ENCODE measurements at places on chromosomes 6 and 20. TPM values are rescaled to one million over a fixed set of nuclear protein-coding genes. Genes with fewer than 3 reads are reported as not detected.
A peak's percentile ranks its signal among the peaks of the same experiment; 100 is the strongest.

EYA2 gene
- not detected for total RNA-seq

TPD52L1 gene
- total RNA-seq, result 0.23 TPM

CTSA gene
- total RNA-seq, result 101 TPM

ATP9A gene
- 0.75 TPM for total RNA-seq

NHLRC1 gene
- 0.99 TPM for total RNA-seq

RALGAPB gene
- total RNA-seq, result 46.7 TPM

DNA sequence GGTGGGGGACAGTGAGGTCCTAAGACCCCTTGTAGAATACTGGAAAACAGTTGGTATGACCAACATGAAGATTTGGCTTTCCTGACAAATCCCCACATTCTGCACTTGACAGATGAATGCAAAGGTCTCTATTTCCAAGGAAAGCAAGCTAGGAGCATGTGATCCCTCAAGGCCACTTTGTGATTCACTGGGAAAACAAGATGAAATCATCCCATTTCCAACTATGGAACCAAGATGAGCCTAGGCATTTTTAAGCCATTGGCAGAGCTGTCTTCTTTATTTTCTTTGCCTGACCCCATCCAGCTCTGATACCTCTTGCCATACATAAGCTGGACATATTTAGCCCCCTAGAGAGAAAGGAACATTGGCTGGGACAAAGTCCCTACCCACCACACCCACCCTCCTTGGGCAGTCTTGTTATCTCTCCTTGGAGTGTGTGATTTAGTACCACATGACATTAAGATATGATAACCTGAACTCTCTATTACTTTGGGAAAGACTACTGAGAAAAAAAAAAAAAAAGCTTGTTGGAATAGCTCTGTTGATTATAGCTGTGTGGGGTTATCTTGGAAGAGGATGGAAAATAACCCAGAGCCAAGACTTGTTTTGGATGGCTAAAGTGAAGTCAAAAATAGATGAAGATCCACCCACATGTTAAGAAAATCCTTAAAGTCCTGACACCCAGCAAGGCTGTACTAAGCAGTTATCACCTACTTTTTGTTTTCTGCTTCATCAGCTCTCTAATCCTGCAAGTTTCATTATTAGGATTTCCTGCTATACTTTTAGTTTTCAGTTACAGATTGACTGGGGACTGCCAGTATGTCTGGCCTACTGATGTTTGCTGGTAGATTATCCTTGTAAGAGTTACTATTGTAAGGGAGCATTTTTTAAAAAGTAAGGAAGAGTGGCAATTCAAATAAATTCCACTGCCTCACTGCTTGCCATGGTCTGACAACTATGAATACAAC lies 90.1 kb upstream of the PREP start:
- no peak for DNase-seq

DNA sequence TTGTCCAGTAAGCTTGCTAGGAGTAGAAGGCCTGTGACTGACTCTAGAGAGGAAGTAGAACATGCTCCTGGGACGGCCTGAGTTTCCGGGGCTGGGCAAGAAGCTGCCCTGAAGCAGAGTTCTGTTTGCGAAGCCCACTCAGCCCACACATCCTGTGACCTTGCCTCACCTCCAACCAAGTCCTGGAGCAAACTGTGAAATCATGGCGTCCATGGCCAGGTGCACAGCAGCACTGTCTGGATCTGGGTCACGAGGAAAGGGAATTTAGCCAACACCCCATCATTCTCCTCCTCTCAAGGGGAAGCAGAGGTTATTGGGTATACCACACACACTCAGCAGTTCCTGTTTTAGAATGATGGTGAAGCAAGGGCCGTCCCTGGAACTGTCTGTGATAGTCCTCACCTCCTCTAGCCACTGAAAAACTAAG lies 87.5 kb downstream of the CRYBG1 start:
- DNase-seq, result peak; percentile 8

GRCh38 chr6:167933847-167934246 lies 63.6 kb upstream of the KIF25 start:
- no peak for DNase-seq

GRCh38 chr20:34369265-34369664 lies 6.2 kb downstream of the ITCH start:
- DNase-seq, result no peak

DNA sequence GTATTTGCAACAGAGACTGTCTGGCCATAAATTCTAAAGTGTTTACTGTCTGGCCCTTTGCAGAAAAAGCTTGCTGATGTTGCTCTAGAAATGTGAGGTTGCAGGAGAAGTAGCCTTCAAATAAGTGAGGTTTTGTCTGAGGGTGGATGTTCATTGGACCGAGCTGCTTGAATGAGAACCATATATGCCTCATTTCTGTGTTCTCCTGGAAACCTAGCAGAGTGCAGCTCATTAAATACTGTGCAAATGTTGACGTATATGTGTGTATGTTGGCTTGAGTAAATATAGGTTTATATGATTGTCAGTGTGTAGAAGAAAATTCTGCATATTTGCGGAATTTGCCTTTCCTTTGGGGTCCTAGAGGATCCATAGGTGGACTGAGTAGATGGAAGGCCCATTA lies 39.0 kb downstream of the CHMP4B start:
- DNase-seq, result no peak

GRCh38 chr6:38481211-38481836 lies 158.4 kb downstream of the BTBD9 start:
- DNase-seq, result no peak

- no peak for DNase-seq
Measured at GRCh38 chr20:43731927-43732326, 5.1 kb upstream of the GTSF1L start.

DNA sequence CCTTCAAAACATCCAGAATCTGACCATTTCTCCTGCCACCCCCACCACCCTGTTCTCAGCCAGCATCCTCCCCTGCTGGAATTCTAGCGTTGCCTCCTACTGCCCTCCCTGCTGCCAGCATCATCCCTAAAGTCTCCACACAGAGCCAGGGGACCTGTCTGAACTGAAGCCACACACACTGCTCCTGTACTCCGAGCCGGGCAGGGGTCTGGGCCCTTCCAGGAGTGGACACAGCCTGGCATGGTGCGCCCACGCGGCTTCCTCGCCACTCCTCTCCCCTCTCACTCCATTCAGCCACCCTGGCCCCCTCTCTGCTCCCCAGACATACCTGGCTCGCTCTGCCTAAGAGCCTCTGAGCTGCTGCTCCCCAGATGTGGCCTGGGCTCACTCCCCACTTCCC lies 155.5 kb downstream of the PREX1 start:
- no peak for DNase-seq

- DNase-seq, result no peak
Measured at GRCh38 chr20:59164686-59165391, 1.2 kb downstream of the ZNF831 start.

DNA sequence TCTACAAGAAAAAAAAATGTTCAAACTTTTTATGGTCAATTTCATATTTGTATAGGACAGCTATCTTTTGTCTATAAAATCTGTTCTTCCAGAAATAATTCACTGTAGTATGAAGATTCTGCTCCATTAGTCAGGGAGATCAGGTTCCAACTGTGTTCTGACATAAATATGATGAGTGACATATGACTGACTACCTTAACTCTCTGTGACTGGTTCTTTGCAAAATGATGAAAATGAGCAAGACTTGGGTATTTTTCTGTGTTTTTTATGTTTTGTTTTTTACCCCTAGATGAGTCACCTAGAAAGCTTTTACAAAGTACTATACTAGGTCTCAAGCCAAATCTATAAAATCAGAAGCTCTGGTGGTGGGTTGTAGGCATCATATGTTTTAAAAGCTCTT lies 229.6 kb downstream of the MMUT start:
- DNase-seq, result no peak

GRCh38 chr6:35600659-35601125 lies 88.0 kb upstream of the TULP1 start:
- peak; percentile 55 for DNase-seq

- no peak for DNase-seq
Measured at GRCh38 chr6:11621119-11621518, 83.6 kb downstream of the TMEM170B start.

- DNase-seq, result no peak
Measured at GRCh38 chr6:51029561-51029960, 210.9 kb downstream of the TFAP2B start.

DNA sequence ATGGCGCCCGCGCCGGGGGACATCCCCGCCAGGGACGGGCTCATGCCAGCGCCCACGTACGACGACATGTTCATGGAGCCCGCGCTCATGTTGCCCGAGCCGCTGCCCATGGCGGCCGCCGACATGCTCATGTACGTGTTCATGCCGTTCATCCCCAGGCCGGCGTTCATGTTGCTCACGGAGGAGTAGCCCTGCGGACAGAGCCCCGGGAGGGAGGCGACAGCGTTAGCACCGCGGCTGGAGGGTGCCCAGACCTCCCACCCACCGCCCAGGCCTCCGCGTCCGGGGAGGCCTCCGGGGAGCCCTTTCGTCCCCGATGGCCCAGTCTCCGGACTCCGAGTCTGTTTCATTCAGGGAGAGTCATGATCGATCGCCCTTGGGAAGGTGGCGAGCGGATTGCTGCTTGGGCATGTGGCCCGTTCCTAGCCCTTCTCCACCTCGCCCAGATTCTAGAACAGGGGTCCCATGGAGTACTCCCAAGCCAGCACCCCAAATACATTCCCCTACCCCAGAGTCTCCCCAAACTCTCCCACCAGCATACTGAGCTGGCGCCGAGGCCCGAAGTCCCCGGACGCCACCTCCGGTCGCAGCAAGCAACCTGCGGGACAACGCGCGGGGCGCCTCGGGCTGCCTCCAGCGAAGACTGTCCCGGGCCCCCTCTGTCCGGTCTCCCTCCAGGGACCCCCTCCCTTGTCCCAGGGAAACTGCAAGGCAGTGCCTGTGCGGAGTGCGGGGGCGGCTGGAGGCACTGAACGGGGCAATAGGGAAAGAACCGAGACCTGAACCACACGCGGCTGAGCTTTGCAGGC lies 1.2 kb downstream of the FOXA2 start:
- no peak for DNase-seq

- DNase-seq, result no peak
Measured at GRCh38 chr6:135658916-135659315, 161.4 kb upstream of the AHI1 start.

- DNase-seq, result peak; percentile 16
Measured at GRCh38 chr20:35226884-35227681, 593 bp downstream of the MMP24 start.

DNA sequence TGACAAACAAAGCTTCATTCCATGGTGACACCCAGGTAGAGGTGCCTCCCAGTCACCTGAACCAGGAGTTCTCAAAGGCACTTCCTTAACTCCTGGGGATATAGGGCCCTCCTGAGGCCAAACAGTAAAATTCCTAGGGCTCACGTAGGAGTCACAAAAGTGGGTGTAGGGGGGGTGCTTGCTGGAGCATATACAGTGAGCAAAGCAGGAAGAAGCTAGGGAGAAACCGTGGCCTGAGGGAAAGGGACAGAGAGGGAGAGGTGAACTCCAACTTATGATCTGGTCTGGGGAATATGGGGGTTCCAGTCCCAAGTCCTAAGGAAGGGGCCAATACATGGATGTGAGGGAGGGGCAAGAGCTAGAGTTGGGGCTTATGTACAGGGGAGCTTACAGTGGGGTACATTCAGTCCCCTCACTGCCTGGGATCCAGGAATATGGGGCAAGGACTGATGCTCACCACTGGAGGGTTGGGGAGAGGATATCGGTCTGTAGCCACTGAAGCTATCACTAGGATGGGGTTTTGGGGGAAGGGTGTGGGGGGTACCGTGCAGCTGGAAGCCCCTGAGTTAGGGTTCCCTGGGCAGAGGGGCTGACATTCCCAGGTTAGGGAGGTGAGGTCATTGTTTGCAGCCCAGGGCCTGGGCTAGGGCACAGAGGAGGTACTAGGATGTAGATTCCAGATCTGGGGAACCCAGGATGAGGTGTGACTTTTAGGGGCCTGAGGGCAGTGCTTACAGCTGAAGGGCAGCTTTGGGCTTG lies 950 bp downstream of the PEDS1 start:
- DNase-seq, result no peak

DNA sequence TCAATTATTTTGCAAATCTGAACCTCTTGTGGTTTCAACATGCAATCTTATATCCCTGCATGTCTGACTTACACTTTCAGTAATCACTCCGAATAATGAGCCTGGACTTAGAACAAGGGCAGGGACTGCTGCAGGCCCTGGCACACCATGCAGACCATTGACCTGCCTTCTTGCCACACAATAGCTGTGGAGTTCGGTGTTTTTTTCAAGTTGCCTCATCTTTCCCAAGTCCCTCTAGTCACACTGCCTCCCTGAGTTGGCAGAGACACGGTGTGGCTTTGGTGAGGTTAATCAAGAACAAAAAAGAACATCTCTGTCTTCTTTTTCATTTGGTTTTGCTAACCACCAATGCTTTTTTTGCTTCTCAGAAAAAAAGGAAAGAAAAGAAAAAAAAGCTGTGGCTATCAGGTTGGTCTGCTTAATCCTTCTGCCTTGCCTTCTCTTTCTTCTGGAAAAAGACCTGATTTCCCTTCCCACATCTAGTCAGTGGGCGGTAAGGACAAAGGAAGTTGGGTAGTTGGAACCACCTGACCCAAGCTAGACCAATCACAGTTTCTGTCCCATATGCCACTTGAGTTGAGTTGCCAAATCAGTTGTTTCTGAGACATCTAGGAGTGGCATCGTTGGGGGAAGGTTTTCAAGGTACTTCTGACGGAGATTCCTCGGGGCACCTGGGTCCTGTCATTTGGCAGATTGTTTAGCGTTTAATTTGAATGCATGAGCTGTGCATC lies 55.9 kb upstream of the TASP1 start:
- no peak for DNase-seq

DNA sequence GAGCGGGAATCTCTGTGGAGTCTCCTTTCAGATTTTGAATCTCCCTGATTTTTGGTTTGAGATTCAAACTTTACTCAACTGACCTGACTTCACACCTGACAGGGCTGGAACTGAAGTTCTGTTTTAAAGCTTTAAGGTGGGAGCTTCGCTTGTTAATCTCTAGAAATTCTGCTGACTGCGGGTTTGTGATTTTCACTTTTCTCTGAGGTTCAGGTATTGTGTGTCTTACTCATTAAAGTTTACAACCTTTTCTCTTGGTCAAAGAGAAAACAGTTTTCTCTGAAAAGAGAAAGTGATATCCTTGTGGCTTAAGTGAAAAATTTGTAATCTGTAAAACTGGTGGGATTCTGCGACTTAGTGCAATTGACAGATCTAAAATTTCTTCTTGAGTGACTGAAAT lies 20.7 kb upstream of the IGF2R start:
- DNase-seq, result no peak
